ENCODE measurements at places on chromosomes 16 and 17.

DNA sequence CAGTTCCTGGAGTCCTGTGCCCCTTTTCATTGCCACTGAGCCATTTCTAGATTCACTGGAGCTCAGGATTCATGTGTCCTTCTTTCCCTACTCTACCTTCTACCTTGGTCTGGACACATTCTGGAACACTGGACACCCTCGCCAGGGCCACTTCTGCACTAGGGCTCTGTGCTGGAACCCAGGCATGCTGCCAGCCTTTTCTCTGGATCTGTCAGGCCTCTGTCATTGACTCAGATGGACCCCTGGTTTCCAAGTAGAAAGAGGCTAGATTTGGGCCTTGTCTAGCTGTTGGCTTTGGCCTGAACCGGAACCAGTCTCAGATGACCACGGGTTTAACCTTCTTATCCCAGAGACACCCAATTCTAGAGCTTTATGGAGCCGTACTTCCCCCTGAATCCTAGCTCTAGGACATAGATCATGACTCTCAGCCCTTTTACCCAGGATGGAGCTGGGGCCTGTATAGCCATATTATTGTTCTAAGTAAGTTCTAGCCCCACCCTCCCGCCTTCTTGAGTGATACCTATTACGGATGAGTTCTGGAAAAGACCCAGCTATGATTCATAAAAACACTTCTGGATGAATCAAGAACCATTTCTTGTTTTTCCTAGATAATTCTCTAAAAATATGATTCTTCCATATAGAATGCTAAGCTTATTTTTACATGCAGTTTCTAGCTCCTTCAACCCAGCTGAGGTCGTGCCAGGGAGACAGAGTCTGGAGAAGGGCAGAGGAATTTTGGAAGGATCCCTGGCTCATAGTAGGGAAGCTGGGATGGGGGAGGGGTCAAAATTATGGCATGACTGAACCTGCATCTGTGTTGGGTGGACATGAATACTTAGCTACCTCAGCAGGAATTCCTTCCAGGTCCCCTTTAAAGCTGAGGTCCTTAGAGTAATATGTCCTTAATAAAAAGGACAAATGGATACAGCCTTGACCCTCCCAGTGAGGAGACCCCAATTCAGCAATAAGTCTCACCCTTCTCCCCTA is 1.1 kb upstream of the CHRNB1 start:
- peak; percentile 69 for DNase-seq

GRCh38 chr17:4130715-4131114 is 12.1 kb downstream of the ZZEF1 start:
- no peak for DNase-seq

- DNase-seq = no peak
Observed at GRCh38 chr16:57993897-57994296, 6.6 kb downstream of the ZNF319 start.

DNA sequence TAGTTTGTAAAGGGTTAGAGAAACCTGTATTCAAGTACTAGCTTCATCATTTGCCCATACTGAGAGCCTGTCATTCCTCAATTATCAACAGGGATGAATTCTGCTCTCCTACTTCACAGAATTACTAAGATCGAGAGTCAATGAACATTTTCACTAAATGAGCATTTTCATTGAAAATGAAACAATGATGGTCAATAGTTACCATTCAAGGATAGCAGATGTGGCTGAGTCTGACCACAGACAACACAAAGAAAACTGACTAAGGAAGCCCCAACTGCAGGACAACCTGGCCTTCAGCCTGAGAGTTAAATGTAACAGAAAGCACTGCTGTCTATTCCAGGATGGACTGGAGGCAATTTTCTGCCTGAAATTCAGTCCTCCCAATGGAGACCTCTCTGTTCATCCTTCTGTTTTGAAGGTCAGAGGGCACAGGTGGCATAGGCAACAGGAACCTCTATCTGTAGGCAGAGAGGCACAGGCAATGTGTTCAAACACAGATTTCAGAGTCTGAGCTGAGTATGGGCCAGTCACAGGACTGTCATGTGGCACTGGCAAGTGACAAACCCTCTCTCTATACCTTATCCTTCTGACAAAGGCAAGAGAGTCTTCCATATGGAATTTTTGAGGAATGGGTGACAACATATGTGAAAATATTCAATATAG is 19.5 kb downstream of the TRAF4 start:
- DNase-seq = no peak

- no peak for DNase-seq
Observed at GRCh38 chr17:13437966-13438779, 163.6 kb downstream of the HS3ST3A1 start.

GRCh38 chr16:87152221-87152755 is 164.9 kb downstream of the C16orf95 start:
- DNase-seq = no peak

- peak; percentile 90 for DNase-seq
Observed at GRCh38 chr17:42409523-42410318, 13.3 kb downstream of the CAVIN1 start.

DNA sequence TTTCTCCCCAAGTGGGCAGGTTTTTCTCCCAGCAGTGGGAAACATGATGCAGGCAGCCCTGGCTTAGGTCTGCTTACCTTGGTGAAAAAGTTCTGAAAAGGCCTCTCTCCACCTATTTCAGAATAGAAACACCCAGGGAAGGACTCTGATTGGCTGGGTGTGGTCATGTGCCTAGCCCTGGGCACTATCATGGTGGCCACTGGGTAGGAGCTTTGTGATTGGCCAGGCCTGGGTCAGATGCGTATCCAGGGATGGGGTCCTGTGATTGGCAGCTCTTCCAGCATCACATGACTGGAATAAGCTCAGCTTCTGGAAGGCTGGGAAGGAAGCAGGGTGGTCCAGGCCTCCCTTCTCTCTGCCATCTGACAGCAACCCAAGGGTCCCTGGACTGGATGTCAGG is 53.5 kb downstream of the ZDHHC7 start:
- no peak for DNase-seq

DNA sequence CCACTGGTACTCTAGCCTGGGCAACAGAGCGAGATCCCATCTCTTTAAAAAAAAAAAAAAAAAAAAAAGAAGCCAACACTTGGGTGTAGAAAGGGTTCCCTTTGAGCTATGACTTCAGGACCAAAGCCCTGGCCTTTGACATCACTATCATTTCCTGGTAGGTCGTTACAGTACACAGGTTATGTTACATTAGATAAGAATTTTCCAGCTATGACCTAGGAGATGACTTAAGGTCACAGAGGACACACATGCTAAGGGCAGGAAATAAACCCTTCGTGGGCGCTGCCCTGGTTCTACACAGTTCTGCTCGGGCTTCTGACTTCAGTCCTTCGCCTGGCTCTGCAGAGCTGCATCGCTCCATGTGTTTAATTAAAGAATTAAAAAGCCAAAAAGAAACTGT is 112.0 kb downstream of the ADCY9 start:
- no peak for DNase-seq

GRCh38 chr17:55334285-55334684 is 69.5 kb downstream of the HLF start:
- DNase-seq = no peak

DNA sequence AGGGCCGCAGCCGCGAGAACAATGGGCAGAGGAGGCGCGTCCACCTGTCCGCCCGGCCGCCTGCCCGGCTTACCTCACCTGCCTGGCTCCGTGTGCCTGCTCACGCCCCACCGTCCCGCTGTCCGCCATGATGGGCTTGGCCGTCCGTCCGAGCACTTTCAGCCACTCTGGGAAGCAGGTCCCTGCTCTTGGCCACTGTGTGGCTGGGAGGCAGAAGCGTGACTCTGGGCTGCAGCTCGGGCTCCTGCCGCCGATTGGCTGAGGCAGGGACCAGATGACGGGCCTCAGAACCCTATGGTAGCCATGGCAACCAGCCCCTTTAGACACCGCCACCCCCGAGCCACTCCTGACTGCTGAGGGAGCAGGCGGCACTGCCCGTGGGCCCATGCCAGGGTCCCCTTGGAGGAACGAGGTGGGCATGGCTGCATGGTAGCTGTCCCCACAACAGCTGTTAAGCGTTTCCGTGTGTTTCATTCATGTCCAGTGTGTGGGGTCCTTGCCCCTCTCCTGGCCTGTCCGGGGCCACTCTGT is 8.9 kb upstream of the AXIN1 start:
- DNase-seq = no peak

DNA sequence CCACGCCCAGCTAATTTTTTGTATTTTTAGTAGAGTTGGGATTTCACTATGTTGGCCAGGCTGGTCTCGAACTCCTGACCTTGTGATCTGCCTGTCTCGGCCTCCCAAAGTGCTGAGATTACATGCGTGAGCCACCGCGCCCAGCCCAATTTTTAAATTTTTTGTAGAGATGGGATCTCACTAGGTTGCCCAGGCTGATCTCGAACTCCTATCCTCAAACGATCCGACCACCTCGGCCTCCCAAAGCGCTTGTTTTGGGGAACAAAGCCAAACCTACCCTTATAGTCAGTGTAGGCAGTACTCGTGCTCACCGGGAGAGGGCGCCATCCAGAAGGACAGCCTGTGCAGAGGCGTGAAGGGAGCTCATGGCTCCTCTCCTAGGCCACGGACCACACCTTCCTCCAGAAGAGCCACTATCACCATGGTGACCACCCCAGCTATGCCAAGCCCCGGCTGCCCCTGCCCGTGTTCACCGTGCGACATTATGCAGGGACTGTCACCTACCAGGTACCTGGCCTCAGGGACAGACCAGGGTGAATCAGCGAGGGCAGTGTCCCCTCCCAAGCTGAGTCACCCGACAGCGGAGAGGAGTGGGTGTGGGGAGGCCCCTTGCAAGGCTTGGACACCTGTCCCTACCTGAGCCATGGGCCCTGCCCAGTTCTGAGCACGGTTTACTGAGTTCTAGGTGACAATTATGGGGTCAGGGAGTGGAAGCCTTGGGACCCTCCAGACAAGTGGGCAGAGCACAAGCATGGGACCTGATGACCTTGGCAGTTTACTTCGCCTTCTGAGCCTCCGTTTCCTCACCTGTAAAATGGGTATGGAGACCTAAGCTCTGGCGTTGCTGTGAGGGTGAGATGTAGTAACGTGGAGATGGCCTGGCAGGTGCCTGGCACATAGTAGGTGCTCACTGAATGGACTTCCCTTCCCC is 13.7 kb downstream of the MYO15B start:
- peak; percentile 24 for DNase-seq

GRCh38 chr16:27324851-27325301 is 11.1 kb downstream of the IL4R start:
- DNase-seq = no peak

DNA sequence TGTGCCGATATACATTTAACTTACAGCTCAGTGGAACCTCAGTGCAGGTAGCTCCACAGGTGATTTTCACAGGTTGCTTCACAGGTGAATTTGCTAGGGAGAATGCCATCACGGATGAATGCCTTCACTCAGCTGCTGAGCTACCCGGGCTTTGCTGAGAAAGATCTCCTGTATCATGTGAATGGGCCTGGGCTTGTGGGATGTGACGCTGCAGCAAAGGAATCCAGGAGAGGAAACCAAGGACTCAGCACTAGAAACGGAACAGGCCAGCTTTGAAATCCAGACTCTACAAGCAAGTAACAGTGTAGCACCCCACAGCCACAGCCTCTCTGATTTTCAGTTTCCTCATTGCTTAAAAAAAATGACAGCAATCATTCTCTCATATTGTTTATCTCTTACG is 271.4 kb upstream of the MAF start:
- DNase-seq = no peak

DNA sequence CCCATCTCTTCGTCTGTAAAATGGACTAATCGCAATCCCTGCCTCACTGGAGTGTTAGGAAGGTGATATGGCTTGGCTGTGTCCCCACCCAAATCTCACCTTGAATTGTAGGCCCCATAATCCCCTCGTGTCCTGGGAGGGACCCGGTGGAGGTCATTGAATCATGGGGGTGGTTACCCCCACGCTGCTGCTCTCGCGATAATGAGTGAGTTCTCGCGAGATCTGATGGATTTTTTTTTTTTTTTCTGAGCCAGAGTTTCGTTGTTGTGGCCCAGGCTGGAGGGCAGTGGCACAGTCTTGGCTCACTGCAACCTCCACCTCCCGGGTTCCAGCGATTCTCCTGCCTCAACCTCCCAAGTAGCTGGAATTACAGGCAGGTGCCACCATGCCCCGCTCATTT is 11.2 kb downstream of the TRARG1 start:
- DNase-seq = no peak
